ENCODE measurements at places on chromosomes 7 and 10.

- DNase-seq: peak; percentile 43
Observed at GRCh38 chr10:60572511-60573194, 183.0 kb upstream of the ANK3 start.

DNA sequence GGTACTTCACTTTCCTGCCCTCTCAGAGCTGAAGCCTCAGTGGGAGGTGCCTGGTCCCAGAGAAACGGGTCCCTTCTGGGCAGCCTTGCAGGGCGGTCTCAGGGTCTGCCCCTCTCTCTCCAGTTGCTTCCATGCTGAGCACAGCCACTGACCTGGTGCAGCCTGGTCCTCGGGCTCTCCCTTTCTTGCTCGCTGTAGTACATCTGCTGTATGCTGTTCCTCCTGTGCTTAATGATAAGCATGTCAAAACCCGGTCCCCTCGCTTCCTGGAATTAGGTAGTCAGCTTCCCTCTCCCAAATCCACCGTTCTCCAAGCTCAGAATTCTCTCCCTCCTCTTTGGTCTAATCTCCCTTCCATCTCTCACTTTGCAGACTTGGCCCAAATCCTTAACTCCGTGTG, 11.0 kb upstream of the HPS1 start:
- DNase-seq: no peak

GRCh38 chr7:94980418-94981142, 73.2 kb downstream of the PPP1R9A start:
- DNase-seq: no peak

DNA sequence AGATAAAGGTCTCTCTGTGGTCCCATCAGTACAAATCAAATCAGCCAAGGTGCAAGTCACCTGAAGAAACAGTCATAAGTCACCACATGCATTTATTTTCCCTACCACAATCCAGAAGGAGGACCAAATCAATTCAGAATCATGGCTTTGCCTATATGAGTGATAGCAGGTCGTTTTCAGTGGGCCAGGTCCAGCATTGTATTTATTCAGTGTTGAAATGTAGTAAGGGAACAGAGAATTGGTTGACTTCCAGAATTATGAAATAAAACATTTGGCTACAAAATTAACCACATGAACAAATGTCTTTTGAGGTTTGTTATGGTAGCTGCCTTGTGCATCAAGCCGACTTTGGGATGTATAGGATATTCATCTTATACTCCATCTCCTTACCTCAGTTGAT, 88.4 kb downstream of the POLR1F start:
- no peak for DNase-seq

DNA sequence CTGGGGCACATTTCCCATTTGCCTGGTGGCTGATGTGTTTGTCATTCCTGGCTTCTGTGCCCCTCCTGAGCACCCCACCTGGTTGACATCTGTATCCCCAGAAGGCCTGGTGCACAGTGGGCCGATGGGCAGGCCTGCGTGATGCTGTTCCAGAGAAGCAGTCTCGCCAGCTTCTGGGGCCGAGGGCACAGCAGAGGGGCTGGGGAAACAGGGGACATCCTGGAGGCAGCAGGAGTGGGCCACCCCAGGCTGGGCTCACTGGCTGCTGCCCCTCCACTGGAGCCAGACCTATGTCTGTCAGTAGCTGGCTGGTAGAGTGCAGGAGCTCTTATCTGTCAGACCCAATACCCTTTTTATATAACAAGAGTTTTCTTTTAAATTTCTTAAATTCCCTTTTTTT, 896 bp upstream of the MYL7 start:
- DNase-seq: no peak

GRCh38 chr10:128067691-128068397, 58.4 kb downstream of the MKI67 start:
- no peak for DNase-seq

- no peak for DNase-seq
Observed at GRCh38 chr7:66140924-66141323, 26.3 kb downstream of the CRCP start.

DNA sequence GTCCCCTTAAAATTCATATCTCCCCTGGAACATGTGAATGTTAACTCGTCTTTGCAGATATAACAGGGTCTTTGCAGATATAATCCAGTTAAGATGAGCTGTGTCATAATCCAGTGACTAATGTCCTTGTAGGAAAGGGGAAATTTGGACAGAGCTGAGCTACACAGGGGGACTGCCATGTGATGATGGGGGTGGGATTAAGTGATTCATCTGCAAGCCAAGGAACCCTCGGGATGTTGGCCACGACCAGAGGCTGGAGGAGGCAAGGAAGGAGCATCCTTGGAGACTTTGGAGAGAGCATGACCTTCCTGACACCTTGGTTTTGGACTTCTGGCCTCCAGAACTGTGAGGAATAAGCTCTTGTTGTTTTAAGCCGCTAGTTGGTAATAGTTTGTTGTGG, 153.9 kb upstream of the PCBD1 start:
- no peak for DNase-seq

DNA sequence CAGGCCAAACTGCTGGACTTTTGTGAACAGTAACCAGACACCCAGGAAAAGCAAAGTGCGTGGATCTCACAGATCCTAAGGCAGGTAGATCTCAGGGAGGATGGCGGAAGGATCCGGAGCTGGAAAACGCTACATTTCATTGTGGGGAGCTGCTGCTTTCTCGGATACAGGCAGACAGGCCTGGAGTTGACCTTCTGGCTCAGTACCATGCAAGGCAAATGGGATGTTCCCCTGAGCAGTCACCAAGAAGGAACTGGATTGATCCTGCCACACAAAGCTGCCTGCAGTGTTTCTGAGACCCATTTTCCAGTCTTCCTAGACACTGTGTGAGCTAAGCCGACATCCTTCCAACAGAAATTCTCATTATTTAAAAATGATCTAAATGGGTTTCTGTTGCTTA, 65.5 kb downstream of the ZRANB1 start:
- DNase-seq: no peak

GRCh38 chr10:118957443-118957825, 72.1 kb upstream of the NANOS1 start:
- DNase-seq: no peak

GRCh38 chr7:149635561-149636329, 137.6 kb downstream of the ZNF467 start:
- peak; percentile 44 for DNase-seq

DNA sequence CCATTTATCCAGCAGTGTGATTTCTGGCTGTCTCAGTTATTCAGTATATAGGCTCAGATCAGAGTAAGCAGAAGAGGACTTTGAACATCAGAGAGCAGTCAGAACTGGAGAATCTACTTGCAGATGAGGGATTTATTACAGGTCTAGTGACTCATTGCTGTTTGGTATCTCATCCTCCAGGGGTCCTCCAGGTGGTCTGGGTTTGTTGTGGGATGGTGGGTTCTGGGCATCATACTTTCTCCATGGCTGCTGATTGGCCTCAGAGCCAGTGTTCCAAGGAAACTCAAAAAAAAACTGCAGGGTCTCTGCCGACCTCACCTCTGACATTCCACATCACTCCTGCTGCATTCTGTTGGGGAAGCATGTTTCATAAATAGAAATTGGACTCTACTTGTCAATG, 214.8 kb downstream of the CNTNAP2 start:
- DNase-seq: no peak

DNA sequence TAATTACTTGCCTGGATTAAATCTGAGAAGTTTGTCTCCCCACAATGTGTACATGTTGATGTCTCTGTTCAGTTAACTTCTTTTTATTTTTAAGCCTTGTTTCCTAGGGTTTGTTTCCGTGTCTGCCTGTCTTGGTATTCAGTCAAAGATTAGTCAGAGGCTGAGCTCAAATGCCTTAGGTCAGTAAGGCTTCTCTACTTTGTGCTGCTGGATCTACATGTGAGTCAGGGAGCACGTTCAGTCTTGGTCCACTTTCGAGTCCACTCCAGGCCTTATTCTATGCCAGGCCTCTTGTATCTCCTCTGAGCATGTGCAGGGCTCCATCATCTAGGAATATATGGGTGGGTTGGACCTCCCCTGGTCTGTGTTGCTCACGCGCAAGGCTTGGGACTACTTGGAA, 93.3 kb upstream of the FZD8 start:
- no peak for DNase-seq

GRCh38 chr7:104264285-104264684, 56.5 kb upstream of the ORC5 start:
- no peak for DNase-seq

DNA sequence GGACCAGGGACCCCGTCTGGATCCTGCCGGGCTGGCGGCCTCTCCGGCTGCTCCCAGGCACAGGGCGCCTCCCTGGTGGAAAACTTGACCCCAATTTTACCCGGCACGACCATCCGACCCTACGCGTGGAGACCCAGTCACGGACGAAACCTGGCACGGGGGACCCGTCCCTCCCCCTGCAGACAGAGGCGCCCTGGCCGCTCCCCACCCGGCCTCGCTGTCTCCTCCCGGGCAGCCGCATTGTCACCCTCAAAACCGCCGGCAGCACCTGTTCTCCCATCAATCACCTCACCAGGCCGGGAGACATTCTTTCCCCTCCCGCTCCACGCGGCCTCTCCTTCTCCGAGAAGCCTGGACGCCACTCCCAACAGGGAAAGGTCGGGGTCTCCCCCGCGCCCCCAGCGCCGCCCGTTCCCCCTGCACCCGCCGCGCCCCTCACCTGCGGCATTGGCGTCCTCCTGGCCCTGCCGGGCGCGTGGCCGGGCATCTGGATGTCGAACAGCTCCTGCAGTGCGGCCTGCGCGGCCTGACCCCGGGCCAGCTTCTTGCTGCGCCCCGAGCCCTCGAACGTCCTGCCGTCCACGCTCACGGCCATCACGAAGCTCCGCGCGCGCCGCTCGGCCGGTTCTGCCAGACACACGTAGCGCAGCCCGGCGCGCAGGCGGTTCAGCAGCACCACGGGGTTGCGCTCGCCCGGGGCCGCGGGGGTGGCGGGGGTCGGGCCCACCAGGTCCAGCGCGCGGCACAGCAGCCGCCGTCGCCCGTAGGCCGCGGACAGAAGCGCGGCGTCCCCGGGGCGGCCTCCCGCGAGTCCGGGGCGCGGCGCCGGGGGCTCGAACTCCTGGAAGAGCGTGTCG, 306.6 kb downstream of the WDR37 start:
- DNase-seq: no peak

DNA sequence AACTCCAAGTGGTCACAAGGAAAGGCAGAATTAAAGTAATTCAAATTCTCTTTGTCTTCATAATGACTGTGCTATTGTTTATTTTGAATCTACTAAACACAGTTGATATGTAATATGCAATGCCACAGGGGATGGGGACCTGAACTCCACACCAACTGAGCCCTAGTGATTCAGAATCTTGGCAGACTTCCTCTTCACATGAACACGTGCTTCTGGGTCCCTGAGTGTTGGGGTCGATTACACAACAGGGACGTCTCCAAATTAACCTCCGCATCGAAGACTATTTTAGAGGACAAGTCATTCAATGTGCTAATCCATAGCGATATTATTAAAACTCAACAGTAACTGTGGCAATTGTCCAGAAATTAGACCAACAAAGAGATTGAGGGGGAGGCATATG, 95.3 kb upstream of the CARD11 start:
- no peak for DNase-seq

- peak; percentile 42 for DNase-seq
Observed at GRCh38 chr7:159020987-159021386, 123.7 kb downstream of the VIPR2 start.

GRCh38 chr10:24981161-24981710, 28.8 kb upstream of the PRTFDC1 start:
- DNase-seq: no peak

DNA sequence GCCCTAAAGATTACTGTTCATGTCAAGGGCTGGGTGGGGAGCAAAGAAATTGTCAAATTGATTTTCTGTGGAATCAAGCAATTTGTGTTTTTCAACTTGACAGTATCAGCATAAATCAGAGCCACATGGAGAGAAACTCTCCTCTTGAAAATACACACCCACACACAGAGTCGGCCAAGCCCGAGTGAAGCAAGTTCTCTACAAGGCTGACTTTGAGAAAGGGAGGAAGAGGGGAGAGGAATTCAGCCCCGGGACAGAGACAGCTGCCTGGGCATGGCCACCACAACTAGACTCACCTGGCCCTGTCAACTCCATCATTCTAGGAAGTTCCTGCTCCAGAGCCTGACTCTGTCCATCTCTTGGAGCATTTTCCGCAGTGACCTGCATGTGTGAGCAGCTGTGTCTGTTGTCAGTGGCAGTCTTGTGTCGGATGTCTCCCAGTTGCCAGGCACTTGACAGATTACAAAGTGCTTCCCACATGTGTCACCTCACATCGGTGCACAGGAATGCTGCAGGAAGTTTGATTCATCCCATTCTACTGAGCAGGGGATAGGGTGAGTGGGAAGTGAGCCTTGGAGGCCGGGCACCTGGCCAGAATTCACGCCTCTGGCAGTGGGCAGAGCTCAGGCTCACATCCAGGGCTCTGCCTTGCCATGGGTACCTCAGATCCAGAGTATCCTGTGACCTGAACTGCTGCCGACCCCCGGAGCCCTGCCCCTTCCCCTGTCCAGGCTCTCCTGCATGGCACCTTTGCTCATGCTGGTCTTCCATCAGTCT, 37.9 kb downstream of the ADAM12 start:
- DNase-seq: no peak

GRCh38 chr7:158432369-158433341, 155.0 kb downstream of the PTPRN2 start:
- no peak for DNase-seq

- no peak for DNase-seq
Observed at GRCh38 chr10:5319863-5320262, 44.9 kb upstream of the UCN3 start.

DNA sequence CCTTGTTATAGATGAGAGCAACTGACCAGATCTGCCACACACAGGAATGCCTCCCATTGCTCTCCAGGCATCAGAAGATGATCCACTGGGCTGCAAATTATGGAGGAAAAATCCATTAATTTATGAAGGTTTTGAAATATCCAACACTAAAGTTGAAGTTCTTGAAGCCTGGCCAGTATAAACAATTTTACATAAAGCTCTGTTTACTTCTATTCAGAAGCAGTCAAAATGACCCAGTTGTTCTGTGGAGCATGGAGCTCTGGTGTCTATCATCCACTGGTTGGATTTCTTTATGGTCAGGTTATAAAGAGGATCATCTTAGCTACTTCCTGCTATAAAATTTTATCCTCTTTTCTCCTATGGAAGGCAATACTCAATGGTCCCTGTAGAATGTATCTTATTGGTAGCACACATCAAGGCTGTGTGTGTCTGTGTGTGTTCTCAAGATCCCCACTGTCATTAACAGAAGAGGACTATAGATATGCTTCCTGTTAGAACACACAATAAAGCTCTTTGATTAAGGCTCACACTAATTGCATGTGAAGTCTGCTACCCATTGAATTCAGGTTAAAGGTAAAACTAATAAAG, 747.4 kb downstream of the SUGCT start:
- DNase-seq: no peak

DNA sequence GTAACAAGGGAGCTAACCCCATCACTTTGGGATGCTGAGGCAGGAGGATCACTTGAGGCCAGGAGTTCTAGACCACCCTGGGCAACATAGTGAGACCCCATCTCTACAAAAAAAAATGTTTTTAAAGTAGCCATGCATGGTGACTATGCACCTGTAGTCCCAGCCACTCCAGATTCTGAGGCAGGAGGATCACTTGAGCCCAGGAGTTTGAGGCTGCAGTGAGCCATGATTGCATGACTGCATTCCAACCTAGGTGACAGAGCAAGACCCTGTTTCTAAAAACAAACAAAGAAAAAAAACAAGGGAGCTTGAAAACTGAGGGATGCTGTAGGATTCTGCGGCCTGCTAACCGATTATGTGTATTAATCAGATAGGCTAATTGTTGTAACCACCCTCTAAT, 4.9 kb downstream of the KIAA1217 start:
- DNase-seq: no peak

- DNase-seq: no peak
Observed at GRCh38 chr10:21402606-21403083, 122.8 kb downstream of the SKIDA1 start.

All from NAMALWA (cell line).